SJSA1 (cell line): ENCODE measurements at places on chromosomes 1 and 21. TPM values are rescaled to one million over a fixed set of nuclear protein-coding genes. Genes with fewer than 3 reads are reported as not detected.

DNA sequence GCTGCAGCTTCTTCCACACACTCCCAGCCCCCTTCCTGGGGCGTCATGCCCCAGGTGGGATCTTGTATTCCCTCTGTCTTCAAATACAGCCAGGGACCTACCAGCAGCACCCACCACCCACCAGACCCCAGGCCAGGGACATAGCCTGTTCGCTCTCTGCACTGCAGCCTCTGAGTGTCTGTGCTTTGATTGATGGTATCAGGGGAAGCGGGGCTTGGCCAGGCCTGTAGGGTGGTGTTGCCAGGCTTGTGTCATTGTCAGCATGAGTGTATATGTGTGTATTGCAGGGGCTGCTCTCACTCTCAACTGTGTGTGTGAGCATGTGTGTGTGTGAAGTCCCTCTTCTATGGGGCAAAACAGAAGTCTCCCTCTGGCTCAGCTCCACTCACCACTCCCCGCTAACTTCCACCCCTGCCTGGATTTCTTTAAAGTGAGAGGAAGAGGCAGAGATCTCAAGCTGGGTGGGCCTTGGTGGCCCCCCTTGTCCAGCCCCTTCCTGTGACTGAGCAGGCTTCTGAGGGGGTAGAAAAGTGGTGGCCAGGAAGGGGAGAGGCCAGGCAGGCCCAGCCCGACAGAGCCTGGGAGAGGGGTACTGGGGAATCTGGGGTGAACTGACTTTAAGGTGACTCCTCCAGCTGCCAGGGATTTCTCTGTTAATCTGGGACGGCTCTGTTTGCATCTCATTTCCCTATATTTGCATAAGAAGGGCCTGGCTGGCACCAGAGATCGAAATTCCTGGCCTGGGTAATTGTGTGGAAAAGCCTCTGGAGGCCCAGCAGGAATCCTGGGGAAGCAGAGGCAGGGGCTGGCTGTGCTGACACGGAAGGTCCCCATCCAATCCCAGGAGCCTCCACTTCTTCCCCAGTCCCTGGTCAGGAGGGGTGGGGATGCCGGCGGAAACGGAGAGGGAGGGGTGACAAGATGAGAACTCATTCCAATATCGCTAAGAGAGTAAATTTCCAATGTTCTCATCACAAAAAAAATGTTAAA, 18.6 kb upstream of the ADGRB2 start:
- no peak for DNase-seq

DNA sequence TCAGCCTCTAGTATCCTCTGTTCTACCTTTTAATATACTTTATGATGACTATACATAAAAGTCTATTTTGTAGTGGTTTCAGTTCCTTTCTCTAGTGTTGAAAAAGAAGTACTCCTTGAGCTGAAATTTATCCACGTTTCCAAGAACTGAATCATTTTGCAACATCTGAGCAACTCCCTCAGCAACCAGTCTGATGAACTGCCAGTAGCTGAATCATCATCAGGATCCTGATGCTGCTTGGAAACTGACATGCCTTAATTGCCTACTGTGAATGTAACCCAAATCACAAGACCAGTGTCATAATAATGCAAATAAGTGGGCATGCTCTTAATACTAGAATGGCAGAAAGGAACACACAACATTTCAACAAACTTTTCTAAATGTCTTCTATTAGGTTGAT, 103.3 kb downstream of the CYYR1 start:
- DNase-seq: no peak

GRCh38 chr1:202085682-202086373, 36.9 kb upstream of the GPR37L1 start:
- DNase-seq: no peak

GRCh38 chr1:72280131-72280530, 2.2 kb downstream of the NEGR1 start:
- no peak for DNase-seq

DNA sequence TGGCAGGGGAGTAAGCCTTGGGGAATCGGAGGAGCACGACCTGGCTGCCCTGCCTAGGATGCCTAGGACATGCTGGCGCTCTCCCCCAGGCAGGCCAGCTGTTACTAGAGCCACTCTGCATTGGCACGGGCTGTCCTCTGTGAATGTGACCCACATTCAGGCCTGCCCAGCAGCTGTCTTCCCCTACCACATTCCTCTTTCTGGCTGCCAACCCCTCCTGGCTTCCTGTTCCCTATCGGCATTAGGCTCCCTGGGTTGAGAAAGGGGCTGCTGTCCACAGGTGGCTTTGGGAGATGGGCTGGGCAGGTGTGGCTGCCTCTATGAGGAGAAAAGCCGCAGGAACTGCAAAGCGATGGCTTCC, 2.3 kb upstream of the NFASC start:
- DNase-seq: no peak

DNA sequence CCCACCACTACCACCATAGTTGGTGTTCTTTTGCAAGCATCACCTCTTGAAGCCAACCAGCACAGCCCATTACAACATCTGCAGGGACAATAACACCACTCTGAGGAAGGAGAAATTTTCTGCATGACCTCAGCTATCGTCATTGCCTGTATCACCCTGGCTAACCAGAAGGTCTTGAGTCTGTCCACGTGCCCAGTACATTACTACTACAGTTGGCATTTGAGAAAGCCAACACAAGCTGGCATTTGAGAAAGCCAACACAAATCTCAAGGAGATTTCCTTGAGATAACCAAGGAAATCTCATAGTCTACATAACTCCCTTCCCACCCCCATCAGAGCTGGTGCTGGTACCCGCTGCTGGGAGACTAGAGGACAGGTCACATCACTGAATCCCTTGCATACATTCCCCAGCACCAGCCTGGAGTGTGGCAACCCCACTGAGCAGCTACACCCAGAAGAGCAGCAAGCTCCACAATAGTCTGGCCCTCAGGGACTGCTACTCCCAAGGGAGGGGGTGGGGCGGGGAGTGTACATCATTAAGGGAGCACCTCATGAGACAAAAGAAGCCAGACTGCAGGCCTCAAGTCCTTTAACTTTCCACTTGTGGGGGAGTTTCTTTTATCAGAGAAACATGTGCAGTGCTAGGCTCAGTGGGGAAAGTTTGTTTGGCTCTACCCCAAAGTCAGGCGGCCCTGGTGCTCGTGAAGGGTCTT, 46.0 kb upstream of the GUCA2A start:
- no peak for DNase-seq

- DNase-seq: no peak
These were observed 53.6 kb downstream of the COL18A1 start for GRCh38 chr21:45458281-45459170.

DNA sequence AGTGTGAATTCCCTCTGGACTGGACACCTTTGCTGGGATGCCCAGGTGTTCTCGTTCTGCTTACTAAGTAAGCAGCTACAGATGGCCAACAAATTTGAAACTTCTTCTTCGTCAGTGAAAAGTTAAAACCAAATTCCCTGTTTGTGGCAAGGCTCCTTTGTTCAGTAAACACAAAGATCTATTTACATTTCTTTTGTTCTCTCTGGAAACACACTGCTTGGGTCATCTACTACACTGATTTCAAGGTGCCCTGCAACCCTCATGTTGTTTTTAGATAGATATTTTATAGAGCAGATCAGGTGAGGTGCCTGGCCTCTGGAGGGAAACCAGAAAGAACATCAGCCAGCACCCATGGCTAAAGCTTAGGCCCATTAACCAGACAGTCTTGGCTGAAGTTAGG, 157.2 kb upstream of the UBE2U start:
- no peak for DNase-seq

DNA sequence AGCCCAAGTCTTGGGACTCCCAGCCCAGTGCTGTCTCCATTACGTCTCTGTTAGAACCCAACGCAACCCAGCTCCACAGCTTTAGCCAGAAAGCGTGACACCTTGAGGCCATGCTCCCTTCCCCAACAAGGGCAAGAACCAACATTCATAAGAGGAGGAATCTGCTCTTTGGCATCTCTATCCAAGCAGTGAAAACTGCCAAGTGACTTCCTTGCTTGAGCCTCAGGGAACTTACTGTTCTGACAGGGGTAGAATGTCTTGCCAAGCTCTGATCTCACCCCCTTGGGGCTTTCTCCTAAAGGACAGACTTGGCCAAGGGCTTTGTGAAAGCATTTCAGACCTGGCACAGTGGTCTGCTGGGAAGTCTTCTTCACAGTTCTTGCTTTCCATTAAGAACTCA, 56.6 kb downstream of the SYT6 start:
- DNase-seq: no peak

- no peak for DNase-seq
These were observed 1.4 kb downstream of the TPM3 start for GRCh38 chr1:154190550-154190949.

DNA sequence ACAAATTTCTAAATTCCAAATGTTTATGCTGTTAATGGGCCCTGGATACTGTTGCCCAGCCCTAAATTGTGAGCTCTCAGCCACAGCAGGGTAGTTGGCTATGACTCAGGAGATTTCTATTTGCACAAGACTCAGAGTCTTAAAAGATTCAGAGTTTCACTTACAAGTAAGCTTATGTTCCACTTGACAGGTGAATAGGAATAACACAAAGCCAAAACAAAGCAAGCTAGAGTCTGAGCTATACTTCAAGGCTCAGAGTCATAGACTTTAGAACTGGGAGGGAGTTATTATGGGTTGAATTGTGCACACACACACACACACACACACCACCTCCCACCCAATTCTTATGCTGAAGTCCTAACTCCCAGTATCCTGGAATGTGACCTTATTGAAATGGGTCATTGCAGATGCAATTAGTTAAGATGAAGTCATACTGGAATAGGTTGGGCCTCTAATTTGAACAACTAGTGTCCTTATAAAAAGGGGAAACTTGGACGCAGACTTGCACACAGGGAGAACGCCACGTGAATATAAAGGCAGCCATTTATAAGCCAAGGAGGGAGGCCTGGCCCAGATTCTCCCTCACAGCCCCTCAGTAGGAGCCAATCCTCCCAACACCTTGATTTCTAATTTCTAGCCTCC, 30.2 kb downstream of the PRDX6 start:
- DNase-seq: no peak

GRCh38 chr1:22451702-22452480, at the start of gene ZBTB40:
Gene ZBTB40 (plus strand): TSS chr1:22451851. CDS start chr1:22489949, 38,098 bp downstream.
- peak; percentile 93 for DNase-seq

DNA sequence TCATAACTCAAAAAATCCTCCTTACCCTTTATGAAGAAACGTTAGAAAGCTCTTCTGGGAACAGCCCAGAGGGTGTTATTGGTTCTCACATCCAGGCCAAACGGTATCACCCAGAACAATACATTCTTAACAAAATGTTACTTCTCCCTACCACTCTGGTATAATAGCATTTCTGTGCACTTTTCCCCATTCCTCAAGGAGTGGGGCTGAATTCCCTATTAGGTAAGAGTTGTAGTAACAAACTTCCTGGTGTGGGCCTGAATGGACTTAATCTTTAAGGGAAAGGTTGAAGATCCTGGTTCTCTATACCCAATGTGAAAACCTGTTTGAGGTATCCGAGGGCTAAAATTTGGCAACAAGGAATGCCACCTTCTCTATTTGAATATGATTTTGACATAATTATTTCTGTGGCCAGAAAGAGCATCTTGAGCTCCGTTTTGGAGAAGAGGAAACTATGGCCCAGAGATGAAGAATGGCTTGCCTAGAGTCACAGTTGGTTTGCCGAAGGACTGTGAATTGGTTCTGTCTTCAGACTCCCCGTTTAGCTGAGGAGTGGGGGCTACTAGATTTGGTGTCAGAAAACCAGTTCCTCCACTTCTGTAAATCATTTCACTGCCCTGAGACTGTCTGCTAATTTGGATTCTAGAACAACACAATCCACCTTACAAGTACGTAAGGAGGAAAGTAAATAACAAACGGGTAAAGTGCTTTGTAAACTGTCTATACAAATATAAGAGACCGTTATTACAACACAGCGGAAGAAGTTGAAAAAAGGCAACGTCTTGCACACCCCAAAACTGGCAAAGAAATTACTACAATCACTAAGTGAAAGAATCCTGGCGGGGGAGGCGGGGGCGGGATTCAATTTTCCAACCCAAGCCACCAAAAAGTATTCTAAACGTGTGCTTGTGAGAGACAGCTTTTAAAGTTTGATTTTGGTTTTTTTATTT, 2.3 kb downstream of the ANP32E start:
- DNase-seq: peak; percentile 27

- DNase-seq: no peak
These were observed 1.2 kb downstream of the TMEM53 start for GRCh38 chr1:44672961-44673674.

- peak; percentile 79 for DNase-seq
These were observed at the start of gene TSPAN2 for GRCh38 chr1:115089420-115090185. Gene TSPAN2 (minus strand): TSS chr1:115089503. CDS start chr1:115089432, 71 bp downstream.

- no peak for DNase-seq
These were observed 7.9 kb upstream of the PHGDH start for GRCh38 chr1:119703666-119704450.

DNA sequence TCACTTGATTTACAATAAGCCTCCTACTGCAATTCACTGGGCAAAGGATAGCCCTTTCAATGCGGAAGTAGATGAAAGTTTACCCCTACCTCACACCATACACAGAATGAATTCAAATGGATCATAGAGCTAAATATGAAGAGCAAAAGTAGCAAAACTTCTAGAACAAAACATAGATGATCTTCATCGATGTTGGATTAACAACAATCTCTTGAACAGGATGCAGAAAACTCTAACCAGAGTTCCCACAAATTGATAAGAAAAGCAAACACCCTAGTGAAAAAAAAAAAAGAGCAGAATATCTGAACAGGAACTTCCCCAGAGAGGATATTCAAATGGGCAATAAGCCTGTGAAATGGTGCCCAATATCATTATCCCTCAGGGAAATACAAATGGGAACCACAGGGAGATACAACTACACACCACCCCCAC, 1.9 kb upstream of the UBASH3A start:
- DNase-seq: no peak

DNA sequence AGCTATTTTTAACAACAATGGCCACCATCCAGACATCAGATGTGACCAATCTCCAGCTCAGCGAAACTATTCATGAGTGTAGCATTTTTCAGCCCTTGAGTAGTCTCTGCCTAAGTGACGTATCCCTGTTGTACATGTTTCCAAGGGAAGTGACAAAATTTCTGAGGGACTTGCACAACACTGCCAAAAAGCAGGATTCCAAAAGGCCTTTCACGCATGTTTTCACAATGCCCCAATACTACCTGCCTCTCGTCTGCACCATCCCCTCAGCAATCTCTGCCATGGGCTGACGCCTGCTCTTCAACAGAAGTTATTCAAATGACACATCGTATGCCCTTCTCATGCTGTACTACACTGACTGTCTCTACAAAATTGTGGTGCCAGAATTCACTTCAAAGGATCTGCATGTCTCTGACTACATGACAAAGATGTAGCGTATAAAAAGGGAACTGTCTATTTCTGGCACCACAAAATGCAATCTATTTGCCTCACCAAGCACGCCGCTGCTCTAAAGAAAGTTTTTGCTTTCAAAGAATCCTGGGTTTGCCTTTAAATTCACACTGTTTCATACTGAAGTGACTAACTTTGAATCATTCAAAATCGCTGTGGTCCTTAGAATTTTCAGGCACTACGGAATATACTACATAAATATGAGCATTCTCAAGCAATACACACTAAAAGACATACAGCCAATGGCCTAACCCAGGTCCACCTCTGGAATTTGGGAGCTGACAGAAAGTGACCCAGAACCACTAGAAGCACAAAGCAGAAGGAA, 32.9 kb downstream of the JAK1 start:
- peak; percentile 57 for DNase-seq

GPR89B gene
- 7.8 and 25.2 TPM in 2 replicates for total RNA-seq

NMNAT1 gene
- 29.4 and 49.0 TPM in 2 replicates for total RNA-seq

FAM72C gene
- 3.7 and 6.1 TPM in 2 replicates for total RNA-seq
